Karpas-422 (cell line): ENCODE measurements at places on chromosomes 12 and 14. TPM values are rescaled to one million over a fixed set of nuclear protein-coding genes. Genes with fewer than 3 reads are reported as not detected.

TMEM119 gene
- not detected in 2 replicates for total RNA-seq

ASPG gene
- not detected in 2 replicates for total RNA-seq

SERPINA9 gene
- total RNA-seq = 164 and 182 TPM in 2 replicates

BIN2 gene
- 5.5 and 10.0 TPM in 2 replicates for total RNA-seq

LRFN5 gene
- total RNA-seq = not detected in 2 replicates

MRPL42 gene
- total RNA-seq = 39.2 and 131 TPM in 2 replicates

PLEKHH1 gene
- 0.83 and 3.7 TPM in 2 replicates for total RNA-seq

ERGIC2 gene
- 43.9 and 99.3 TPM in 2 replicates for total RNA-seq
